Bladder microvascular endothelial cell (primary cell): ENCODE measurements at places on chromosomes 7 and 10. TPM values are rescaled to one million over a fixed set of nuclear protein-coding genes. Genes with fewer than 3 reads are reported as not detected.

HYAL4 gene
- 1.2 TPM in 1 of 2 replicates, not detected in the other for total RNA-seq

BAMBI gene
- 0.32 and 1.6 TPM in 2 replicates for total RNA-seq

NOS3 gene
- 20.9 and 58.7 TPM in 2 replicates for total RNA-seq

APBB1IP gene
- total RNA-seq = 0.06 TPM in 1 of 2 replicates, not detected in the other

ACSL5 gene
- 35.8 and 58.8 TPM in 2 replicates for total RNA-seq

THSD7A gene
- total RNA-seq = 27.2 and 29.5 TPM in 2 replicates

TMEM178B gene
- 0.06 and 0.16 TPM in 2 replicates for total RNA-seq

MUC3A gene
- total RNA-seq = under 0.01 TPM in 1 of 2 replicates, not detected in the other

TDRD1 gene
- not detected in 2 replicates for total RNA-seq

SLC18A3 gene
- not detected in 2 replicates for total RNA-seq

PLCE1 gene
- total RNA-seq = 0.16 and 9.3 TPM in 2 replicates

FBXL13 gene
- total RNA-seq = 0.32 and 0.76 TPM in 2 replicates

DKK1 gene
- 10.2 and 21.4 TPM in 2 replicates for total RNA-seq

DLX5 gene
- total RNA-seq = not detected in 2 replicates

LEP gene
- total RNA-seq = not detected in 2 replicates

ADAMTS14 gene
- under 0.01 and 0.06 TPM in 2 replicates for total RNA-seq

RASA4B gene
- 8.3 and 9.2 TPM in 2 replicates for total RNA-seq

CALCR gene
- not detected in 2 replicates for total RNA-seq

TFR2 gene
- under 0.01 and 0.57 TPM in 2 replicates for total RNA-seq

DENND2A gene
- total RNA-seq = under 0.01 and 1.0 TPM in 2 replicates

ZNF22 gene
- 33.3 and 35.0 TPM in 2 replicates for total RNA-seq

AMPH gene
- 0.50 TPM in 1 of 2 replicates, not detected in the other for total RNA-seq

CACNB2 gene
- not detected in 2 replicates for total RNA-seq

ACSM6 gene
- total RNA-seq = not detected in 2 replicates

TSPAN15 gene
- total RNA-seq = 243 and 255 TPM in 2 replicates

PIP gene
- not detected in 2 replicates for total RNA-seq

SPDYE6 gene
- total RNA-seq = 0.06 TPM in 1 of 2 replicates, not detected in the other
